ENCODE measurements at places on chromosomes 3 and 15.
A peak's percentile ranks its signal among the peaks of the same experiment; 100 is the strongest.

DNA sequence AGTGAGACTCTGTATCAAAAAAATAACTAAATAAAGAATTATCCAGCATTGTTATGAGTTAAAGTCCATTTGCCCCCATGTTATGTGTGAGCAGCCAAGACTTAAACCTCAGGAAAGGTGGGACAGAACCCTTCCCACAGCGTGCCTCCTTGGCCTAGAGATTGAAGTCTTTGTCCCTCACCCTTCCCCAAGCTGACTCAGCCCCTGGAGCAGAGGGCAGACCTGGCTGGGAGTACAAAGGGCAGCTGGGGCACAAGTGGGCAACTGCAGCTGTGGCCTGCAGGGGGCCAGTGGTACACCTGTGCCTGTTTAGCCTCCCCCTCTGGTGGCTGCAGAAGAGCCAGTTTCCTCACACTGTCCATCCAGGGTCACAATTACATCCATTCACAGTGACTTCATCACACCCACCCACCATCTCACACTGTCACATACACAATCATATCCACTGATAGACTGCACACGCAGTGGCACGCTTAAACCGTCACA, 940 bp upstream of the ACY1 start:
- DNase-seq = peak; percentile 79

GRCh38 chr15:100049936-100050876, 291.6 kb downstream of the ADAMTS17 start:
- DNase-seq = no peak

DNA sequence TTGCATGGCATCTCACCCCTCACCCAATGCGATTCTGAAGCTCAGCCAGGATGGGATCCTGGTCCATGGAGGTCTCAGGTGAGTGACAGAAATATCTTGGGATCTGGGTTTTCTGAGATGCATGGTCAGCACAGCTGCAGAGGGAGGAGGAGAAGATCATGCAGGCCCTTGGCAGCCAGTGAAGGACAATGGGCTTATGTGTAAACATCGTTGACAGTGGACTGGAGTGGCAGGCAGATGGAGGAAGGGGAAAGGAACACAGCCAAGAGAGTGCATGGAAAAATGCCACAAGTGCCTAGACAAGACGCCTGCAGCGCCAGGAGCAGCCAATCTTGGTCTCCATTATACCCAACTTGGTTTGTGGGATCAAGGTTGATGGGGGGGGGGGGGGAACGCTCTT, 347.9 kb downstream of the MCTP2 start:
- no peak for DNase-seq

DNA sequence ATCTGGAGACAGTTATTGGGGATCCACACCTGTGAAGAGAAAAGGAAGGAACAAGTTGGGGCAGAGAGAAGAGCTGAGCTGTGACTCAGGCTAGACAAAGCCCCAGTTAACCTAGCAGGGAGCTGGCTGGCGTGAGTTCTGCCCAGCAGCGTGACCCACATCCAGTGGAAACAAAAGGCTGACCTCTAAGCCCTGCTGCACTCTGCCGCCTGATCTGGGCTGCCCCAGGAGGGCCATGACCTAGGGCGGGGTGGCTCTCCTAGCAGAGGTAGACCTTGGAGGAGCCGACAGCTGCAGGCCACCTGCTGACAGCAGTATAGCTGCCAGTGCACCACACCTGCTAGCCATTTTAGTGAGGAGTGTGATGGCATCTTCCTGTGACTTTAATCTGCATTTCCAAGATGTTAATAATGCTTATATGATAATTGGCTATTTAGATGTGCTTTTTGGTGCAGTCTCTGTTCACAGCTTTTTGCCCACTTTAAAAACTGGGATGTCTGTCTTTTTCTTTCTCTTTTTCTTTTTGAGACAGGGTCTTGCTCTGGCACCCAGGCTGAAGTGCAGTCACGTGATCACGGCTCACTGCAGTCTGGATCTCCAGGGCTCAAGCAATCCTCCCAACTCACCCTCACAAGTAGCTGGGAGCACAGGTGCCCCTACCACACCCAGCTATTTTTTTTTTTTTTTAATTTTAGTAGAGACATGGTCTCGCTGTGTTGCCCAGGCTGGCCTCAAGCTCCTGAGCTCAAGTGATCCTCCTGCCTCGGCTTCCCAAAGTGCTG, 78.1 kb downstream of the LSM3 start:
- peak; percentile 28 for DNase-seq

GRCh38 chr15:40409366-40409765, 3.8 kb downstream of the IVD start:
- DNase-seq = no peak

- peak; percentile 30 for DNase-seq
Measured at GRCh38 chr15:73388256-73388781, 19.6 kb upstream of the HCN4 start.

DNA sequence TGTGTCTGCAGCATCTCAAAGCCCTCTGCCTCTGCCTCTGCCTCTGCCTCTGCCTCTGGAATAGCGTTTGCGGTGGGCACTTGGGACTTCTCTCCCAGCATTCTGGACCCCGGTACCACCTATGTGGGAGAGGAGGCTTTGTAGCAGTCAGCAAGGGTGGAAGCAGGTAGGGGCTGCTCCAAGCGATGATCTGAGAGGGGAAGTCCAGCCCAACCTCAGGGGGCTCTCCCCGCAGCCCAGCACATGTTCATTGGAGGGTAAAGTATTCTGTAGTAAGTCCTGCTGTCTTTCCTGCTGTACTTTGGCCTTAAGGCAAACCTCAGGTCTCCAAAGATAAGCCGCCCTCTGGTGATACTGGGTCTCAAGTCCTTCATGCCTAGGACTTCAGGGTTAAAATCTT, 68.6 kb downstream of the FAM174B start:
- no peak for DNase-seq

DNA sequence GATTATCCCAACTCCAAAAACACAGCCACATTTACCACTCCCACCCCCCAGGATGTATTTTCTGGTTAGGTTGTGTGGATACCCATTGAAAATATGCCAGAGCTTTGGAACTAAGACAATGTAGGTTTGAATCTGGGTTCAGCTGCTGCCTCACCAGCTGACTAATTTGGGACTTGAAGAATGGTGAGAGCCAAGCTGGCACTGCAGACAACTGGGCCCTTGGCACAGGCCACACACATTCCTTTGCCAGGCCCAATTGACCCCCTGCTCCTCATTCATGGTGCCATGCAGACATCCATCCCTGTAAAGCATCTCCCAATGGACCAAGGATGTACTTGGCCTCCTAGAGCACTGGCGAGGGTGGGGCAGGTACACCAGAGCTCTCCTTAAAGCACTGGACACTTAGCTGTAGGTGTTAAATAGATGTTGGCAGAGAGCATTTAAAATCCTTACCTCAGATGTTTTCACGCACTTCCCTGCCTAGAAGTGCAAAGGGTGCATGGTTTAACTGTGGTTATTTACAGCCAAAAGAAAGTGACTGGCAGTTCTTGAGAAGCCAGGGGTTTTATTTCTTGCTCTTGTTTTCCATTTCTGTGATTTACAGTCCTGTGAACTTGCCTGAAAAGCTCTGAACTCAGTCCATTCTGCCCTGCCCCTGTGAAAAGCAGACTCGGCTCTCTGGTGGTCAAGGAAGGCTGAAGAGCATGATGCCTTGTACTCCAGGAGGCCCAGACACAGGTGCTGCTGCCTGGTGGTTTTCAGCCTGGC, 138.5 kb downstream of the CLSTN2 start:
- no peak for DNase-seq

DNA sequence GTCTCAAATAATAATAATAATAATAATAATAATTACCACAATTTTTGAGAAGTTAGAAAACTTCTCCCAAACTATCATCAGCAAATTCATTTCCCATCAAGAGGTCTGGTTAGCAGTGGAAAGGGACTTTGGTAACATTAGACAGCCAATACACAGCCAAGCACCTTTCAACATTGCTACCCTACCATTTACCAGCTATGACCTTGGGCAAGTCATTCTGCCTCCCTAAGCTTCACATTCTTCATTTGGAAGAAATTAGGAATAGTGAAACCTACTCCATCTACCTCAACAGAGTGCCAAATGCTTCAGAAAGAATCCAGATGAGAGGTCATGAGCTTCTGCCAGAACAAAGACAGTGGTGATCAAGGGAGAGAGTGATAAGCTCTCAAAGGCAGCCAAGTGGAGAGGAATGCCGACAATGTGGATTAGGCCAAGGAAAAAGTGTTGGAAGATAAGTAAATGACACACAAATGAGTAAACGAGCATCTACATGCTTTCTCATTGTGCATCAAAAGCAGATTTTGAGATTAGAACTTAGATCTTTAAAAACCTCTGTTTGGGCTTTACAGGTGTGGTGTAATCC, 42.9 kb upstream of the LPP start:
- DNase-seq = no peak

DNA sequence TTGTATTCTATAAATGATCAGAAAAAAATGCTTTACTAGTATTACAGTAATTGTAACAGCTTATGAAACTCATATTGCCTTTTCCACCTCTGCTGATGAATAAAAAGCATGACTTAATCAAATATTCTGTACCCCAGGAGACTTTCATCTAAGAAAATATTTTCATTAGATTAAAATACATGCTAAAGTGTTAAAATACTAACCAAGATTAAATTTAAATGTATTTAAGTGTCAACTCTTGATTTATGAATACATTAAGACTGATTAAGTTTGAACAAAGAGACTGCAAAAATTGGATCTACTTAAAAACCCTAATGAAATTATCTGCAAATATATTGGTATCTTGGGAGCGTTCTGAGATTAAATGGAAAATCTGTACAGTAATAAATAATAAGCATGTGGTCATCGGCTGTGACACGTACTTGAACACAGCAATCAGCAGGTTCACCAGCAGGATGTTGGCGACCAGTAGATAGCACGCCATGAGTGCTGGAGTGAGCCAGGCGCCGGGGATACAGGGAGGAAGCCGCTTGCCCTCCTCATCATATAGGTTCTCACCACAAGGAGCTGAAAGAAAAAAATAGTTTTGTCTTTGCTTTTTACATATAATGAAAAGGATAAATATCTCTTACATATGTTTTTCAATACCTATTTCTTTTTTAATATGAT, 36.6 kb upstream of the MTMR10 start:
- DNase-seq = peak; percentile 24

GRCh38 chr15:95043933-95044313, 812.6 kb downstream of the MCTP2 start:
- DNase-seq = no peak

DNA sequence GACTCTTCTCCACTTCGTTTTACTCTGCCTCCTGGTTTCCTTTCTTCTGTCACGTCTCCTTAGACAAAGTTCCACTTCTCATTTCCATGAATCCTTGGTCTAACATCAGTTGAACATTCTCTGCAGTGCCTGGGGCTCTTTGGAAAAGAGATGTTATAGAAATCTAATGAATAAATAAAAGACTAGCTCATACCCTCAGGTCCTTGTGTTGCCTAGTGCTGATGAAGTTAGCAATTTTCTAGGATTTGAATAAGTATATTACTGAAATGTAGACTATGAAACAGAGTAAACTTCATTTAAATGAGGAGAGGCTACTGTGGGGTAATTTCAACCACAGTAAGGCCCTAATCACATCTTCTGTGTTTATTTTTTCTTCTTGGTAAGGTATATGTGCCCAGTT, 146.9 kb upstream of the CADPS start:
- no peak for DNase-seq

DNA sequence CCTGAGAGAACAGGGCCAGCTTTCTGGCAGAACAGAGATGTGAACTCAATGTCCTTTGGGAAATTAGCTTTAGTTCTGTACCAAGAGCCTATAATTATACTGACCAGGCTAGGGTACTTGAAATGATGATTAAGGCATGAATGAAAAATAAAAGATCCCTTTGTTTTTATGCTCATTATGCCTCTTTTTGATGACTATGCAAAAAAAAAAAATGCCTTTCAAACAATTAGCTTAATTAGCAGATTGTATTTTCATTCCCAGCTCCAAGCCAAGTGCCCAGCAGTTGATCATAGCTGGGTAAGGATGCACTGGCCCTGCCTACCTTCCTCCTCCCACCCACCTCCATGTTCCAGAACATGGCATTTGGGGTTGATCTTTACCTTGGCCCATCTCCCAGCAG, 56.8 kb downstream of the LYZL4 start:
- DNase-seq = no peak

DNA sequence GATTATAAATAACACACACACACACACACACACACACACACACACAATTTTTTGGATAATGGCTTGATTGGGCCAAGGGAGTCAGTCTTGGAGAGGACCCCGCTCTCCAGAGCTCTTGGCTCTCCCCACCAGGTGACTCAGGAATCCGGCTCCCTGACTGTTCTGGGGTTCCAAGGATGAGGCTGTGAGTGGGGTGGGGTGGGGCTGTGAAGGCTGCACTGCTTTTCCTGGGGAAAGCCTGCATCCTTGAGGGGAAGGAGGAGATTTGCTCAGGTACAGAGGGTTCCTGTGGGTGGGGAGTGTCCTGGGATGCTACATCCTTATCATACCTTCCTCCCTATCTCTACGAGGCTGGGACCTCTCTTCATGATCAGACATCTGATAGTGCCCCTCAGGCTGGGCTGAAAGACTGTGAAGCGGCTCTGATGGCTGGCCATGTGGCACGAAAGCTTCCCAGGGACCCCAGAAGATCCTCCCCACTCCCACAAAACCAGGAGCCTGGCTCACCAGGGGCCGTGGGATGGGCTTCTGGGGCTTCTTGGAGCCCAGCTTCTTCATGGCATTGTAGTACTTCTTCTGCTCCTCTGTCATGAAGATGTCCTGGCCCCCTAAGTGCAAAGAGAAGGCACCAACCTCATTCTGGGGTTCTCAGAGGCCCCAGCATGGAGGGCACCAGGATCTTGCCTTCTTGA, 59.2 kb downstream of the EXOG start:
- DNase-seq = no peak

GRCh38 chr15:70698836-70699390, 64.4 kb downstream of the UACA start:
- DNase-seq = no peak

GRCh38 chr3:195796795-195797194, 14.9 kb downstream of the MUC4 start:
- no peak for DNase-seq

GRCh38 chr3:59374091-59374817, 324.4 kb upstream of the CFAP20DC start:
- DNase-seq = no peak

DNA sequence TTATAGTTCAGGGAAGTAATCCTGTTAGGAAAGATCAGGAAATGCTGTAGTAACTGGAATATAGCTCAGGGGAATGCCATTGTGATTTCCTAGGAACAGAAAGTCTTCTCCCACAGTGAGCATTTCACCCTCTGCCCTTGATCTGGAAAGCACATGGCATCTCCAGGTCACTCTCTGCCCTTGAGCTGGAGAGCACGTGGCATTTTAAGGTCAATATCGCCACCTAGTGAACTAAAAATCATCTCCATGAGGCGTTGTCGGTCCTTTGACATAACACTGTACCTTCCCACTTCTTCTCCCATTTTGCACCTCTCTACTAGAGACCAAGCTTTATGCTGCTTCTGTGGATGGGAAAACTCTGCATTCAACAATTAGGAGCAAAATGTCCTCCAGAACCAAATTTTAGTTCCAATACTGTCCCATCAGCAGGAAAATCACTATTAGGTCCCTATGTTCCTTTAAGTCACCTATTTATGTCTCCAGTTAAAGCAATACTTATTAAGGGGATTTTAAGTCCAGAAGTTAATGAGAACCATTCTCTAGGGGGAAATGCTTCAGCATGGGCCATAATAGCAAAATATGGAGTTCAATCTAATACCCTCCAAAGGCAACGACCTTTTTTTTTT, 54.7 kb upstream of the GK5 start:
- peak; percentile 86 for DNase-seq
